Hypothalamus (tissue), 51 donors: ENCODE measurements at places on chromosomes 5 and 9.

DNA sequence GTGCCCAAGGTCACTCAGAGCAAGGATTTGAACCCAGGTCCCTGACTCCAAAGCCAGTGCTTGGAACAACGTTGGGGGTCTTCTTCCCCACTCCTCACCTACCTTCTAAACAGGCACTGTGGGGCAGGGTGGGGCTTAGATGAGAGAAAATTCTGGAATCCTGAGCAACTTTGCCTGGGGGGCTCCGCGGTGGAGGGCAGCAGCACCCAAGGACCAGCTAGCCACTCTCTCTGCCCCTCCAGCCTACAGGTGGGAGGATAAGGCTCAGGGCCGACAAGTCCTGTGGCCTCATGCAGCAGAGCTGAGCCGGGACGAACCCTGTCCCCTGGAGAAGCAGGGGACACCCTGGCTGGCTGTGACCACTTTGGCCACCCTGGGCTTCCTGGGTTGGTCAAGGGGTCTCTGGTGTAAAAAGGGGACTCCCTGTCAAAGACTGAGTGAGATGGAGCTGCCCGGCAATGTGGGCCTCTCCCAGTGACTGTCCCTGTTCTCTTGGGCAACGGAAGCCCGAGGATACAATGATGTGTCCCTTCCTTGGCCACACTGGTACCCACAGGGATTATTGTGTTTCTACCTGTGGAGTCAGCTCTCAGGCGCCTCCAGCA is 26.5 kb downstream of the CEL start:
- no peak for DNase-seq

GRCh38 chr9:126088336-126088735 is 238.3 kb upstream of the MVB12B start:
- no peak for DNase-seq

DNA sequence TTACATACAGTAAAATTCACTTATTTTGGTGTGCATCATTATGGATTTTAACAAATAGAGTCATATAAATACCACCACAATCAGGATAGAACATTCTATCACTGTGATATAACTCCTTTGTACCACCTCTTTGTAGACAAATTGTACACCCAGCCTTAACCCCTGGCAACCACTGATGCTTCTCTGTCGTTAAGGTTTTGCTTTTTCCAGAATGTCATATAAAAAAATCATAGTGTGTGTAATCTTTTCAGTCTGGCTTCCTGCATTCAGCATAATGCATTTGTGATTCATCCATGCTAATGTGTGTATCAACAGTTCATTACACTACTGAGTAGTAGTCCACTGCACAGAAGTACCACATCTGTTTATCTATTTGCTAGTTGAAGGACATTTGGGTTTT is 81.2 kb downstream of the ARSB start:
- DNase-seq: no peak

- DNase-seq: no peak
These were observed 203.7 kb upstream of the NREP start for GRCh38 chr5:111960476-111961215.

- no peak for DNase-seq
These were observed 16.0 kb downstream of the ANGPTL2 start for GRCh38 chr9:127106466-127106855.

DNA sequence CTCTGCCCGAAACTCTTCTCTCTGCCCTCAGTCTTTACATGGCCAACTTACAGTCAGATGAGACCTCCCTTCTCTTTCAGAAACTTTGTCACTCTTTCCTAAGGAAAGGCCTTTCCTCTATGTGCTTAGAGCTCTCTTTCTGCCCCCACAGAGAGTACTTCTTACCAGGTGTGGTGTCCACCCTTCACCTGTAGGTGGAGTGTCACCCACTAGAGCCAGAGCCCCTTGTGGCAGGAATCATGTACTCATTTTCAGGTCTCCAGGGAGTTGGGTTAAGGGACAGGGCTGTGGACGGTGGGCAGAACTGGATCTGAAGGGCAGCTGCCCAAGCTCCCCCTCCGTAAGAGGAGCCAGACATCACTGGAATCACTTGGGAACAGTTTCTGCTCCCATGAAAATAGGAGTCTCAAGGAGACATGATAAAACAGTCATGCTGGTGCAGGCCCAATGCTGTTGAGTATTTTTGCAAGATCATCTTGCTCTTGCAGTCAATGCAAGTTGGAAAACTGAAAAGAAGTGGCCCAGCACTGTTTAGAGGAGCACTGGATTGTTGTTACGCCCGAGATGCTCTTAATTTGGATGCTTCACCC is 436.7 kb downstream of the ZSWIM6 start:
- no peak for DNase-seq

GRCh38 chr5:9617221-9617620 is 12.9 kb downstream of the TAS2R1 start:
- no peak for DNase-seq

- DNase-seq: no peak
These were observed 1749.0 kb upstream of the C9orf72 start for GRCh38 chr9:29322240-29322639.

GRCh38 chr5:23466401-23466912 is 41.0 kb upstream of the PRDM9 start:
- DNase-seq: no peak

DNA sequence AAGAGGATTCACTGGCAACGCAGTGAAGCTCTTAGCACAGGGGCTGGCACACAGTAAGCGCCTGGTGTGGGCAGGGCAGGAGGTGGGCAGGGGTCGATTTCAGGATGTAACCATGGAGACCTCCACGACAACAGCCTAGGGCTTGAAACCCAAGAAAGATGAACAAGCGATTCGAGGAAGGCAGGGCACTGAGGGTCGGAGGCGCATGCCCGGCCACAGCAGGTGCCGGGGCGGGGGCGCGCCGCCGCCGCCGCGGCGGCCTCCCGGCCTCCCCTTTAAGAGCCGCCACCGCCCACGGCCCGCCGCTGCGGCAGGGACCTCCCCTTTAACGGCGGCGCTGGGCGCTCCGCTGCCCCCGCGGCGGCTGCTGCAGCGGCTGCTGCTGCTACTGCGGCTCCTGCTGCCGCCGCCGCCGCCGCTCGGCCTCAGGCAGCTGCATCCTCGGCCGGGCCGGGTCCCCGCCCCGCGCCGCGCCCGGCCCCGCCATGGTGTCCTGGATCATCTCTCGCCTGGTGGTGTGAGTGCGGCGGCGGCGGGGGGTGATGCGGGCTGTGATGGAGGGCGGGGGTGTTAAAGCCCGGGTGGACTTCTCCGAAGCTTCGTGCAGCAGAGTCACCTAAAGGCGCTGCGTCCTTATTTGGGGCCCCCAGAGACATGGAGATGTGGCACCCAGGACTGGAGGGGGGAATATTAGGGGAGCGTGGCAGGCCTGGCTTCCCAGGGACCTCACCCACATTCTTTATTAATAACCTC is at the start of gene REEP2:
Gene REEP2, plus strand, starts transcription at position 334 of the 753 bp plus-strand sequence. Its CDS starts 152 bp downstream, at position 486.
- no peak for DNase-seq

- no peak for DNase-seq
These were observed 369.0 kb downstream of the ARHGEF28 start for GRCh38 chr5:73994963-73995362.

DNA sequence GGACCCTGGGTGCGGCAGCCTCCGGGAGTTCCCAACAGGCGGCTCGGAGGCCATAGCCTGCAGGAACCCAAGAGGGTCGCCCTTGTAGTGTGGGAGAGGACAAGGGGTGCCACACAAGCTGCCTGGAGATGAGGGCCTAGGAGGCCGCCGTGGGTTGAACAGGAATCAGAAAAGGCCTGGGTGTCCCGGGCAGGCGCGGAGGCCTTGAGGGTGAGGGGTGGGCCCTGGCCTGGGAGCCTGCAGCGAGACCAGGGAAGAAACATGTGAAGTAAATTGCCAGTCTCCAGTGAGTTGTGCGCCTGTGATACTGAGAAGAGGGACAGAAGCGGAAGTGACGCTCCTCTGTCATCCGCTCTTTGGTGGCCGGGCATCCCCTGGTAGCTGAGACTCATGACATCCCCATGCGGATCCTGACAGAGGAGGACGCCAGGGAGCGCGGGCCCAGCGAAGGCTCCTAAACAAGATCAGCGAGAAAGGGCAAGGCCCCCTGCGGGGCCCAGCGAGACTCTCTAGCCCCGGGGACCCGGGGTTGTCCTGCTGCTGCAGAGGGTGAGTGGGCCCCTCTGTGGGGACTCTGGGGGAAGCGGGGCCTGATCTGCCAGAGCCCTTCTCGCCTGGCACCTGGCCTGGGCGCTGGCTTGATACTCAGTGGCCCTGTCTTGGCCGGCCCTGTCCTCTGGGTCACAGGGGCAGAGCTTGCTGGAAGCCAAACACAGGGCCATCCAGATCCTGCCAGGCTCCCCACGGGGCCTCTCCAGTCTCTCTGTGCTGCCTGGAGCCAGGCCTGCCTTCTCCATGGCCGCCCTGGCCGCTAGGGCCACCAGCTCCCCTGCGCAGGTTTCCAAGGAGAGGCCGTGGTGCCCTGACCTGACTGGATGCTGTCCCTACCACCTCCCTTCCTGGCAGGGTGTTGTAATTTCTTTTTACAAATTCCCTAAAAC is 788.4 kb downstream of the TLE4 start:
- no peak for DNase-seq

GRCh38 chr5:15715535-15715934 is 215.6 kb downstream of the FBXL7 start:
- no peak for DNase-seq

- DNase-seq: no peak
These were observed 11.9 kb upstream of the ARHGAP26 start for GRCh38 chr5:142758062-142758795.

DNA sequence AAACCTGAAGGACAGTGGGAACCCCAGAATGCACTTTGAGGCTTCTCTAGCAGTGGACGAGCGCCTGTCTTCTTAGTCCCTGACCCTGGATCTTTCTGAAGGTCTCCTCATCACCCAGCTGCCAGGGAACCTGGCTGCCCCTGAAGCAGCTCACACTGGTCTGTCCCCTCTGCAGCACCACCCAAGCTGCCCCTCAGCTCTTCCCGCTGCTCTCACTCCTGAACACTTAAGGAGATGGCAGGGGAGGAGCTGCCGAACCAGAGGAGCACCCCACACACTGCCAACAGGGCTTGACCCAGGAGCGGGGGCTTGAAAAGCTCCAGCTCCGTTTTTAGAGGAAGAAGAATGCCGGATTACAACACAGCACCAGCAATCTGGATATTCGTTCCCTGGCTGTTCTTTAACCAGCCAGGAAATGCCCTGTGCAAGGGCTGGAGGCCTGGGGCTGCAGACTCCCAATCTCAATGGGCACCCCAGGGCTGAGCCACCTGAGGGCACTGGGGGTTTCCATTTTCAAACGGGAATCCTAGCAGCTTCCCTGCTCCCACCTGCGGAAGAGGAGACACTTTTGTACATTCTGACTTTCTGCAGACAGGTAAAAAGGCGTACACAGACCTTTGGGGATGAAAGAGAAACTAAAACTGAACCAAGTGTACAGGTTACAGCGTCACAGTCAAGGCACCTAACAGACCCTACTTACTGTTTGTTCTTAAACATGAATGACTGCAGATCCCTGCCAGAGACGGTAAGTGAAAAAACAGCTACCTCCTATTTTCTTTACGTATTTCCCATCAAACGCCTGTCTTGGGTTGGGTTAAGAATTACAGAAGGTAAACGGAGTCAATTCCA is 36.3 kb downstream of the GOLM1 start:
- no peak for DNase-seq

DNA sequence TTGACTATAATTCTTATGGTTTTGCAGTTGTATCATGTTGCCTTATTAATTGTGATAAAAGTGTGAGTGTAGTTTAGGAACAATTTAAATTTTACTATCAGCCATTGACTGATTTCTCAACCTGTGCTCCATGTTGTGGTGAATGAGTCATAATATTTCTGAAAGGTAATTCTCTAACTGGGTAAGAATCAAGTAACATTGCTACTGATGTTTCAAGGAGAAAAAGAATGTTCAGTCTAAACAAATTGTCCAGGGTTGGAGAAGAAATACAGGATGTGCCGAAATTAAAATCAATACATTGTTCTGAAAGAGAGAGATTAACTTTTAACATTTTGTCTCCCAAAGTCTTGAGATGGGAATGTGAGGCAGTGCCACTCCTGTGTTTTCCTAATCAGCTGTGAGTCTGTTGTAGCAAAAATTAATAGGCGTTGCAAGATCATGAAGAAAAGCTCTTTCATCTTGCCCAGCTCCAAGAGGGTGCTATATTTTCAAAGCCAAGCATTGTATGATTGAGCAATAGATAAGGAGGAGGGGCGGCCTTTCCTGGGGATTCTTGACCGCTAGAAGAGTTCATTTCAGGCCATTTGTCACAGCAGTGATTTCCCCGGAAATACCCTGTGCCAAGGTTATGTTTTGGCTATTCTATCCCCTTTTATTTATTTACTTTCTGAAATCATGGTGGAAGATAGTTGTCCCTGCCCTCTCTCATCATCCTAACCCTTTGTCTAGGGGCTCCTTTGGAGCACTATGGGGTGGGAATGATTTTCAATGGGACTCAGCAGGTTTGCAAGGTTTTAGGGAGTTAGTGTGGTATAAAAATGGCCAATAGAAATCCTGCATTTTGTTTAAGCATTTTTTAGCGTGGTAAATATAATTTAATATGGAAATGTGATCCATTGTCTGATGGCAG is 151.6 kb downstream of the FOCAD start:
- no peak for DNase-seq

GRCh38 chr9:123544007-123544827 is 188.2 kb downstream of the CRB2 start:
- DNase-seq: no peak

DNA sequence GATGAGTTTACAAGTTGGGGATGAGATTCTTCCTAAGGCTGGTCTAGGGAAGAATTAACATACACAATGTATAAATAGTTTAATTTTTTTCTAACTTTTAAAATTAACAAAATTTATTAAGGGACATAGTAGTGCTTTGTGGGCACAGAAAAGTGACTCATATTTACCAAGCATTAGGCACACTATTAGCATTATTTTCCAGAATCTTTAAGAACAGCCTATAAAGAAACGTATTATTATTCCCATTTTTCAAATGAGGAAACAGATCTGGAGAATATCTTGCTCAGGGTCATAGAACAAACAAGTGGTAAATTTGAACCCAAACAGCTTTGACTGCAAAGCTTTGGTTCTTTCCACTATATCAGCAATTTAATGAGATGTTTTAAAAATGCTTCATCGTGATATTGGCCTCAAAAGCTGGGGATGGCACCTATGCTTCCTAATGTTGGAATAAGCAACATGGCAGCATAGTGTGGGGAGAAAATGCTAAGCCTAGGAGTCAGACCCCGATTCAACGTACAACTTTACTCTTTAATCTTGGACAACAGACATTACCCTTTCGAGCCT is 55.9 kb downstream of the ABCA1 start:
- DNase-seq: no peak

DNA sequence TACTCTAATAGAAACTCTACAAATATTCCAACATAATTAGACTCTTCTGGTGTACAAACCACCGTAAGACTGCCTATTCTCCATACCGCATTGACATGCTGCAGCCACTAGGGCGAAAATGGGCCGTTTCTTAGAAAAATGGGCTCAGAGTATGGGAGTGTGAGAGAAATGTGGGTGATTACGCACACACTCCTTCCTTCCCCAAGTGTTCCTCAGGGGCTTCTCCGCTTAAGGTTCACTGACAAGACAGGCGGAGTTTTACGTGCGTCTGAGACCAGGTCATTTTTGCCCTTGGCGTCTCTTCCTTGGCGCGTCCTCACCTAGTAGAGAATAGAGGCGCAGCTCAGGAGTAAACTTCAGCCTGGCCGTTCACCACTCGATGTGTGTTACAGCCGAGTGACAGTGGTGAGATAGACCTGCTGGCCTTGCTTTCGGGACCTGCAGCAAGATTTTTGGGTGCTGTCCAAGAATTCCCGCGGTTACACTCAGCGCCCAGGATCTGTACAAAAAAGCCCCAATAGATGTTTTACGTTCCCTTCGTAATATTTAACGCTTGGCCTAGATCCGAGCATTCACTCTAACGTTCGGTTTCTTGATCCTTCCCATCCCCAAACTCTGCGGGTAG is 1.8 kb upstream of the NTRK2 start:
- no peak for DNase-seq
